H1 (cell line): ENCODE measurements at places on chromosomes 3 and 15. TPM values are rescaled to one million over a fixed set of nuclear protein-coding genes. Genes with fewer than 3 reads are reported as not detected.

Gene FAM81A
- total RNA-seq = 2.0 and 3.0 TPM in 2 replicates

- no peak for DNase-seq
These were observed 45.9 kb downstream of the CGNL1 start for GRCh38 chr15:57422113-57422754.

- DNase-seq = no peak
These were observed 297.4 kb upstream of the EPHA3 start for GRCh38 chr3:88809993-88810392.

DNA sequence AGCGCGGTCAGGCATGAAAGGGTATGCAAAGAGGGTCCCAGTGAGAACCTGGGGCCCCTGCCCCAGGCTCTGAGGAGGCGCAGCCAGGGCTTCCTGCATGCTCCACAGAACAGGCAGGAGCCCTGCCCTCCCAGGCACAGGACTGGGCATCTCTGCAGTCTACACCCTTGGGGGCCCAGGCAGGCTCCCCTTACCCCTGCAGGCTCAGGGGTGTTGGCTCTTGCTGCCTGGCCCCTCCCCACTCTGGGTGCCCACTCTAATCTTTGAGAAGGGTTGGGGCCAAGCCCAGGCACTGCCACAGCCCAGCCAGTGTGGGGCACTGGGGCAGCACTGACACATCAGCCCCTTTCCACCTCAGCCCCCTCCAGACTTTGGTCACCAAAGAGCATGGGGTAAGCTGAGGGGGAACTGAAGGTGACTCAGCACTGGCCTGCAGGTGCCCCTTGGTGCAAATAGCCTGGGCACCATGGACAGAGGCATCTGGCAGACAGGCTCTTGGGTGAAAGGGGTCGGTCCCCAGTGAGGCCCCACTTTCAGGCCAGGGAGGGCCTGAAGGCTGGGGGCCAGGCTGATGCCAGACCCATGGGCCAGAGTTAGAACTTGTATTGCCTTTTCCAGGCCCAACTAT is 73.4 kb downstream of the NPAP1 start:
- no peak for DNase-seq

Gene CCDC33
- 1.0 and 2.0 TPM in 2 replicates for total RNA-seq

DNA sequence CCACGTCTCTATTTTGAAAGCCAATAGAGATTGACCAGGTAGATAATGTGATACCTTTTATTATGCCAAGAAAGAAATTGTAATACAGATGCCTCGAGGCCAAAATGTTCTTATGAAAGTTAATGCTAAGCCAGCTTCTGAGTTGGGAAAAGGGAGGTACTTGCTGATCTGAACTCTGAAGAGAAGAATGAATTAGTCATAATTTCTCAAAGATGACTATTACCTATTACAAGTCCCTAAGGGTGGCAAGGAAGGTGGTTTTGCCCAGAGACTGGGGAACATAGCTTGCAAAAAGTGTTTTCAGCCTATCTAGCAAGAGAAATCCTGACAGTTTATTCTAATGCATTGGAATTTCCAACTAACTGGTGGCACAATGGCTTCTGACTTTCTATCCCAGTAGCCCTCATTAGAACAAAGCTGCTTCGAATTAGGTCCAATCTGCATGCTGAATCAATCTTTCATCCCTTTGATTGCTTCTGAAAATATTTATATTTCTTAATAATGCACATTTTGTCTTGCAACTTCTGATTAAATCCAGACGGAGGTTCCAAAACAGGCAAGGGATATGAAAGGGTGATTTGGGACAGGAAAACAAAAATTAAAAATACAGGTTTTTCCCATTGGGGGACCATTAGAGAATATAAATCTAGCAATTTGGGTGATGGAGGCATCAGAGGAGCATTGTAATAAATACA is 17.7 kb upstream of the NR2F2 start:
- DNase-seq = no peak

DNA sequence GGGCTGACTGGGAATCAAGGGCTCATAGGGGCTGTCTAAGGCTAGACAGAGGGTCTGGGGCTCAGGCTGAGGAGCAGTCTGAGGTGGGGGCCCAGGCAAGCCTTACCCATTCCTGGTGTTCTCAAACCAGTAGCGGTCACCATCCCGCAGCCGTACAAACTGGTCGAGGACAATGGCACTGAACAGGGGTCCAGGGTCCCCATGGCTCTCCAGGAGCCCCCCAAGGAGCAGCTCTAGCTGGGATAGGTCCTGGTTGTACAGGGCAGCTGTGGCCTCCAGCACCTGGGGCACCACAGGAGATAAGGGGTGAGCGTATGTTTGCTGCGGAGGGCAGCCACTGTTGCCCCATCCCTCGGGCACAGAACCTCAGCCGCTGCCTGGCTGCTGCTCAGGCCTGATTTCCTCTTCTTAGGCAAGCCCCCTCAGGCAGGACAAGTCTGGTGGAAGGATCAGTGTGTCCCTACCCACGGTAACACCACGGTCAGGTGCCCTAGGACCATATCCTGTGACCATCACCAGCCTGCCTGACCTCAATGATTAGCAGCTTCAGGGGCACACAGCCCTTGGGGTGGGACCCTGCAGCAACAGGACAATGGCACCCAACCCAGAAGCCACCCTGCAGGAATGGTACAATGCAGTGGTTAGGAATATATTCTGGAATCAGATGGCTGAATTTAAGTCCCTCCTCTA is 5.9 kb downstream of the DUOX2 start:
- no peak for DNase-seq

Gene TRPM1
- not detected in 2 replicates for total RNA-seq

- no peak for DNase-seq
These were observed 884.6 kb downstream of the AGBL1 start for GRCh38 chr15:86964271-86964670.

Gene SPINK8
- total RNA-seq = not detected in 2 replicates

GRCh38 chr3:148379763-148380382 is 317.8 kb upstream of the AGTR1 start:
- no peak for DNase-seq

DNA sequence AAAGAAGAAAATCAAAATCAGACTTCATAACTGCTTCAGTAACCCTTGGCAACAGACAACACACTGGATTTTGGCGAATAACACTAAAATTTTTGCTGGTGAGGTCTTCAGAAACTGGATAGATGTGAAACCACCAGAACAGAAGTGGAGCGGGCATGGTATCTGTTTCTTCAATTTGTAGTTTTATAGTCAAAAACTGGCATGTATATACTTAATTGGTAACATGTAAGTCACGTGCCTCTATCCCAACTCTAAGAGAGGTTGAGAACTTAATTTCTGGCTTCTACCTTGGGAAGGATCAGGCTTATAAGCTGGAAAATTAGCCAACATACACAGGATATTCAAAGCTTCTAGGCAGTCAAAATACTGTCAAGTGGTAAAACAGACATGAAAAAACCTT is 172.6 kb upstream of the CHL1 start:
- DNase-seq = no peak

Gene BFSP2
- not detected in 2 replicates for total RNA-seq

DNA sequence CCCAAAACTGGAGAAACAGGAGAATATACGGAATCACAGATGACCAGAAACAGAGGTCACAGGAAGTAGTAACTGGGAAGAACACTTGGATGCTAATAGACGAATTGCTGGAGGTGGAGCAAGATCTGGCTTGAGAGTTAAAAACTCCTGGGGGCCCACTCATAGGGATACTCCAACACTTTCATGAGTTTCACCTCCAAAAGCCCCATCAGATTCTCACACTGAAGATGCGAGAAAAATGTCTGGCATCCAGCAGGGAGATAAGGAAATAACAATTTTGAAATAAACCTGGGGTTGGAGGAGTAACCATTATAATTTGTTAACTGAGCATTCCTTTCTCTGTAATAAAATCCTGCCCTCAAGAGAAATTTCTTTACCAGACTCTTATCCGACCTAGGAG is 154.0 kb downstream of the ANXA2 start:
- DNase-seq = no peak

DNA sequence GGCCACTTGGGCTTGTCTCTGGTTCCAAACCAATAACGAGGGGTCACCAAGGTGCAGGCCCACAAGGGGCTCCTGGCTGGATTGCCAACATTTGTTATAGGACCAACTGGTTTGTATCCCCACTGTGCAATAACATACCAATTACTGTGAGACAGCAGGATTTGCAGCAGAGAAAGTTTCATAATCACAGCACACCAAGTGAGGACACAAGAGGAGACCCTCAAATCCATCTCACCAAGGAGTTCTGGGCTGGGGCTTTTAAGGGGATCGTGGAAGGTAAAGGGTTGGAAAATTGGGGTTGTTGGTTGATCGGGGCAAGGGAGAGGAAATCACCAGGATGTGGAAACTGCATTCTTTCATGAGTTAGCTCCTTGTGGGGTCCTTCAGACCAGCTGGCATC is 29.7 kb upstream of the LHFPL4 start:
- no peak for DNase-seq

Gene BOC
- total RNA-seq = 6.0 and 6.9 TPM in 2 replicates

GRCh38 chr3:138890555-138891187 is 55.9 kb upstream of the PIK3CB start:
- no peak for DNase-seq

Gene SPSB4
- total RNA-seq = 17.2 and 18.1 TPM in 2 replicates

GRCh38 chr15:63195569-63196015 is 6.2 kb downstream of the RAB8B start:
- no peak for DNase-seq

GRCh38 chr15:40365624-40366456 is 7.8 kb downstream of the DISP2 start:
- no peak for DNase-seq

Gene GOLGA6A
- 0.80 and 3.3 TPM in 2 replicates for total RNA-seq

GRCh38 chr3:123543950-123544349 is 40.9 kb downstream of the HACD2 start:
- no peak for DNase-seq

Gene ALDH1A2
- 0.24 and 0.31 TPM in 2 replicates for total RNA-seq

Gene PCNP
- 188 and 192 TPM in 2 replicates for total RNA-seq

- no peak for DNase-seq
These were observed 31.7 kb downstream of the LSM3 start for GRCh38 chr3:14210290-14210688.

- no peak for DNase-seq
These were observed 358.2 kb downstream of the SQOR start for GRCh38 chr15:45993072-45993471.

Gene MESP2
- total RNA-seq = 0.35 and 0.38 TPM in 2 replicates

- DNase-seq = peak; percentile 68
These were observed 203.6 kb upstream of the WNT5A start for GRCh38 chr3:55690726-55691125.

GRCh38 chr3:18238746-18239331 is 186.3 kb downstream of the SATB1 start:
- DNase-seq = no peak

GRCh38 chr3:17605032-17605431 is 137.4 kb downstream of the TBC1D5 start:
- DNase-seq = no peak

DNA sequence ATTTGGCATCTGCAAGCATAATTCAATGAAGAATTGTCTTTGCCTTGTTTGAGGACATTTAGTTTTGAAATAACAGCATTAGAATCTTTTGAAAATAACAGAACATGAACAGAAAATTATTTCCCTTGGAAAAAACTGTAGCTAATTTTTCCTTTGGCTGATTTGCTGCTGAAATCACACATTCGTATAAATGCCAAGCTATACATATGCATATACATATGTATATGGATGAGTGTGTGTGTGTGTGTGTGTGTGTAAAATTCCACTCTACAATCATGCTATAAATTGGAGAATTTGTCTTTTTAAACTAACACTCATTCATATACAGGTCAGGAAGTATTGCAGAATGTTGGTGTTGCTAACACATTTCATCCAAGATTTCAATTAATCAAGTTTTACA is 57.9 kb downstream of the SAMMSON start:
- no peak for DNase-seq

DNA sequence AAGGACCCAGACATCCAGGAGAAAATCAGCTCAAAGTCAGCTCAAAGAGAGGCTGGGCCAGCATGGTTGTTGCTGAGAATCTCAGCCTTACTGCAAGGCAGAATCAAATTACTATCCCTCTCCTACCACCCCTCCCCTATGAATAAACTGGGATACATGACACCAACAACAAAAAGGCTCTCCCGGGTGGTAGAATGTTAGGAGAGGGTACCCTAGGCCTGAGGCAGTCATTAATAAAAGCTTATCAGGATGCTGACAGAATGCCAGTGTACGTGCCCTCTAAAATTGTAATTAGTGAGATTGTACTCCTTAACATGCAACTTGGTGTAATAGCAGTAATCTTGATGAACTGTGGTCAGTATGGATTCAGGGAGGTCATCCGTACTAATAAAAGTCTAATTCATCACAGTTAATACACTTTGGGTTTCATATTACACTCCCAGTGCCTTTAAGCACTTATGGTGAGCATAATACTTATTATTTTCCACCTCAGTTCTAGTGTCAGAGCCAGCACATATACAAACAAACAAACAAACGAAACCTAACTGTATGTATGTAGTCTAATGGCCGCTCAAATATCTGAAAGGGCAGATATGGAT is 76.5 kb downstream of the B3GALNT1 start:
- peak; percentile 2 for DNase-seq

- no peak for DNase-seq
These were observed 19.4 kb upstream of the LMCD1 start for GRCh38 chr3:8482263-8482662.

Gene CCDC54
- total RNA-seq = not detected in 2 replicates
